Fibroblast of mammary gland (primary cell): ENCODE measurements at places on chromosomes 4 and X.

- peak; percentile 36 for DNase-seq
Measured at GRCh38 chrX:31287861-31288260, 216.0 kb upstream of the FTHL17 start.

- no peak for DNase-seq
Measured at GRCh38 chr4:70709611-70710205, 12.1 kb upstream of the RUFY3 start.

- DNase-seq = no peak
Measured at GRCh38 chr4:176107695-176108094, 42.1 kb downstream of the WDR17 start.

DNA sequence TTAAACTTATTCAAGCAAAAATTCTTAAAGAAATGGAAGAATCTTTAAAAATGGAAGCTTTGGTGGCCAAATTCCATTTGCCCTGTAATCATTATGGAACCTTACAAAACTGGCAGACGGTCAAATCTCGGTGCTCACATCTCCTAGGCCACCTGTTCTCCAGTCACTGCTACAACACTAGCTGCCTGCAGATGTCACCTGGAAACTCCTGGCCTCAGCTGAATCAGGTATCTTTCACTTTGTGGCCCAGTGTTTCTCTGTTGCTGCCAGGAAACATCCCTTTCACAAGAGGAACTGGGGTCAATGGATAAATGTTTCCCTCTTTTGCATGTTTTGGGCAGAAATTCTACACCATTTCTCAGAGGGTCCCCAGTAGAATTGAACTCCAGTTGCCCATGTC, 4.2 kb upstream of the CXCL3 start:
- DNase-seq = no peak
